ENCODE measurements at places on chromosomes 3 and 15.
A peak's percentile ranks its signal among the peaks of the same experiment; 100 is the strongest.

GRCh38 chr3:94429517-94429916 lies 366.7 kb downstream of the NSUN3 start:
- DNase-seq: no peak

- DNase-seq: peak; percentile 36
Measured at GRCh38 chr3:159488602-159489001, 500.0 kb upstream of the IL12A start.

DNA sequence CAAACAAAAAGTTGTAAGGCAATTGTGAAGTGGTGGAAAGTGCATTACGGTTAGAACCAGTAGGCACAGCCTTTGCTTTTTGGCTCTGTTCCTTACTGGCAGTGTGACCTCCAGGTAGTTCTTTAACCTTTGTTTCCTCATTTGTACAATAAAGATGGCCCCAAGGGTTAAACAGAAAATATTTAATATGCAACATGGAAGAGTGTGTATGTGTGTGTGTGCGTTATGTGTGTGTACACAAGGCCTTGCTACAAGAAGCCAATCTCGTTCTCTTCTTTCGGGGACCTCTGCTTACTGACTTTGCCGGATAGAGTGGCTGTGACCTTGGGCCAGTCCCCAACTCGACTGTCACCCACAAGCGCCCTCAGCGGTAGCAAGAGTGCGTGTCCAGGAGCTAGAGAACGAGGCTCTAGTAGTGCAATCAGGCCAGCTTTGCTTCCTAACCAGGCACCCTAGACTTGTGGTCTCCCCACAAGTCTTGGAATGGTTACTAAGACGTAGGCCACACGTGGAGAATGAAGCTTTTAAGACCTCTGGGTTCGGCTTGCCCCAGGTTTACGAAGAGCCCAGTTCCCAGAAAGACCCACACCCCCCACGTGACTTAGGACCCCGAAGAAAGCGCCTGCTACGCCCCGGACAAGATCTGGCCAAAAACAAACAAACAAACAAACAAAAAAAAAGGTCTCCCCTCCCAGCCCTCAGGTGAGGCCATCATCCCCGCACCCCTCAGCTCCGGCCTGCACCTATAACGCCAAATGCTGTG lies 593 bp downstream of the CIAO2A start:
- no peak for DNase-seq

GRCh38 chr3:7700539-7700938 lies 801.1 kb upstream of the LMCD1 start:
- DNase-seq: no peak

GRCh38 chr3:95151590-95151989 lies 1088.7 kb downstream of the NSUN3 start:
- DNase-seq: no peak

- peak; percentile 79 for DNase-seq
Measured at GRCh38 chr3:113231827-113232253, 20.5 kb downstream of the BOC start.

DNA sequence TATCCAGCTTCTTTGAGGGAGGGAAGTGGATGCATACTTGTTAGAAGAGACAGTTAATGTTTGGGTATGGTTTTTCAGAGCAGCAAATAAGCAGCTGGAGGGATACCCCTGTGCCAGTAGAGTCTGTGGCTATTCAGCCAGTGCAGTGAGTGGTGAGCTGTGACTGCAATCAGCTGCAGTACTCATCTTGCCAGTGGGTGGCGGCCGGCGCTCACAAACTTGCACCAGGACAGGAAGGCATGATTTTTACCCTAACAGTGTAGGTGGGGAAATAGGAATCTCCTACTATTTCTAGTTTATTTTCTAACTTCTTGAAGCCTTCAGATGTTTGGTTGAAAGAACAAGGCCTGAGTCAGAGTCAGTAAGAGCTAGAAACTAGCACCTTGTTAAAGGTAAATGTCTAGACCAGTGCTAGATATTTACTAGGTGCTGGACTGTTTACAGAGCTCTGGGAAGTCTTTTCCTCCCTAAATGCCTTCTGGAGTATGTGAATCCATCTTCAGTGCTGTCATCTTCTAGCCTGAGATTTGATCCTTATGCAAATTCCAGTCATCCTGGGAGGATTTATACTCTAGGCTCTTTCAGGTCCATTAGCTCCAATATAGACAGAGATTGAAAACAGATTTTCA lies 23.6 kb downstream of the TIMP4 start:
- peak; percentile 27 for DNase-seq

DNA sequence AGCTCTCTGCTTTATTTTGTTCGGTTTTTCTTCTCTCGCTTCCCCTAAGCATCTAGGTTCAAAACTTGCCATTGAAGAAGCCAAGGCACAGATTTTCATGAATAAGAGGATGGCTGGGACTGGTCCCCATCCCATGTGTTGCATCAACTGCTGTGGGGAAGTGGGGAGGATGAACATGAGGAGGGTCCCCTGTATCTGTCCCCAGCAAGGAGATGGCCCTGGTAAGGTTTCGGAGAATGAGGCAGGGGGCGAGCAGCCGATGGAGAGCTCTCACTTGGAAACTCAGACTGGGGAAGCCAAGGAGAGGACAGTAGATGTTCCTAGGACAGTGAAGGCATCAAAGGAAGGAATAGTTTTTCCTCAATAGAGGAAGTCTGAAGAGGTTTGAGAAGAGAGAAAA lies 142.0 kb upstream of the ATP2B2 start:
- no peak for DNase-seq

DNA sequence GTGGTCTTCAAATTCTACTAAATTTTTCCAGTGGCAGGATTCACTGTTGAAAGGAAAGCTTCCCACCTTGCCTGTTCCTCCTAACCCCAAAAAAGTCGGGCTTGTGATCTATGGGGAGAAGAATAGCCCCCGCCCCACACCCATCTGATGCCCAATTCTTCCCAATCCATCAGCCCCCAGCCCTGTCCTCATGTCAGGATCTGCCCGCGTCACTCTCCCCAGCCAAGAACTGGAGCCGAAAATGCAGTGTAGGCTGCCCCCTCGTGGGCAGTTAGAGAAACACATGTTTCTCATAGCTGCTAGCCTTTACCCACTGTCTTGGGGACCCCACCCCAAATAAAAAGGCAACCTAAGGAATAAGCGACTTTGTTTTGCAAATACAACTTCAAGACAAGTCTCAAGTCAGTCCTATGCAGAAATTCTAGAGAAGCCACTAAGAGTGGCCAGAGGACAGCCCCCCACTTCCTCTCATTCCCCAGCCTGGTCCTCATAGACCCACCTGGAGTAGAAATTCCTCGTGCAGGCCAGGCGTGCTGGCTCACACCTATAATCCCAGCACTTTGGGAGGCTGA lies 13.0 kb upstream of the CSK start:
- DNase-seq: peak; percentile 36

GRCh38 chr3:152773633-152774032 lies 61.3 kb upstream of the P2RY1 start:
- no peak for DNase-seq

- no peak for DNase-seq
Measured at GRCh38 chr15:94230883-94231722, at the start of gene MCTP2. TSS of gene MCTP2 (plus strand) at chr15:94231561. CDS start at chr15:94298266, 66,705 bp downstream.

- DNase-seq: no peak
Measured at GRCh38 chr3:178802993-178803693, 266.9 kb downstream of the KCNMB2 start.

GRCh38 chr3:138863776-138864113 lies 29.0 kb upstream of the PIK3CB start:
- no peak for DNase-seq

GRCh38 chr3:67486883-67487282 lies 167.5 kb downstream of the SUCLG2 start:
- DNase-seq: no peak

GRCh38 chr3:120470870-120471269 lies 20.1 kb upstream of the FSTL1 start:
- peak; percentile 75 for DNase-seq

DNA sequence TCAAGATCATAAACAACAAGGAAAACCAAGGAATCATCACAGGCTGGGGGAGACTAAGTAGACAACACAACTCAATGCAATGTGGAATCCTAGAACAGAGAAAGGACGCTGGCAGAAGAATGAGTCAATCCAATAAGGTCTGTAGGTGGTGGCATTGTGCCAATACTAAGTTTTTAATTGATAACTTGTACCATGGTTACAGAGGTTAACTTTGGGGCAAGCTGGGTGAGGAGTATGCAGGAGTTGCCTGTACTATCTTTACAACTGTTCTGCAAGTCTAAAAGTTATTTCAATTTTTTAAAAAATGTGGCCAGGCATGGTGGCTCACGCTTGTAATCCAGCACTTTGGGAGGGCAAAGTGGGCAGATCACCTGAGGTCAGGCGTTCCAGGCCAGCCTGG lies 46.2 kb downstream of the RORA start:
- DNase-seq: no peak

- no peak for DNase-seq
Measured at GRCh38 chr15:65182538-65182937, 2.6 kb downstream of the CLPX start.

DNA sequence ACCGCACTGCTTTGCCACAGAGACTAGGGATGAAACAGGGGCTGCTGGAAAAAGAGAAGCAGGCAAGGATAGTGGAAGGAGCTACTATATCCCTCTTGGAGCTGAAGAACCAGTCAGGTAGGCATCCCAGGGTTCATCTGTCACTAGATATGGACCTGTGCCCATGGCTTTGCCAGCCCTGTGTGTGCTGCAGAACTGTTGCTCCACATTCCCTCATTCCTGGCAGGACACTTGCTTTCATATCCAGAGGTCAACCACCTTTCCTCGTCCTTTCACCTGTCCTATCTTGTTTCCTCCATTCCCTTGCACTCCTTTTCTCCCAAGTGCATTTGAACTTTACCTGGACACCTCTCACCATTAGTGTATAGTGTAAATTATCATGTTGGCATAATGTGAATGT lies 12.0 kb downstream of the SNRK start:
- no peak for DNase-seq

- no peak for DNase-seq
Measured at GRCh38 chr15:65841121-65841930, 28.0 kb upstream of the RAB11A start.

DNA sequence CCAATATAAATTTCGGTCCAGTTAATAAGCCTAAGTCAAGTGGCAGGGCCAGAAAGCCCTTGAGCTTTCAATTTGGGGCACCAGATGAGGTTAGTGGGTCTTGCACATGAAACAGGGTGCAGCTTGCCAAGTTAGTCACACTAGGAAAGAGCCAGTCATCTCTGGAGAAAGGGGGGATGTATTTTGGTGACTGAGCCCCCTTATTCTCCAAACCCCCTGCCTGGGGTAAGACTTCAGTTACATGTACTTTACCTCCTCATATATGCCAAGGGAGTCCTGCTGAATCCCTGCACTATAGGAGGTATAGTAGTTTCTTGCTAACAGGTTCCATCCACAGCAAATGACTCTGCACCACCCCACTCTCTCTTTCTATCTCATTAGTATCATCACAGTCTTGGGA lies 62.7 kb downstream of the TIGIT start:
- DNase-seq: no peak

DNA sequence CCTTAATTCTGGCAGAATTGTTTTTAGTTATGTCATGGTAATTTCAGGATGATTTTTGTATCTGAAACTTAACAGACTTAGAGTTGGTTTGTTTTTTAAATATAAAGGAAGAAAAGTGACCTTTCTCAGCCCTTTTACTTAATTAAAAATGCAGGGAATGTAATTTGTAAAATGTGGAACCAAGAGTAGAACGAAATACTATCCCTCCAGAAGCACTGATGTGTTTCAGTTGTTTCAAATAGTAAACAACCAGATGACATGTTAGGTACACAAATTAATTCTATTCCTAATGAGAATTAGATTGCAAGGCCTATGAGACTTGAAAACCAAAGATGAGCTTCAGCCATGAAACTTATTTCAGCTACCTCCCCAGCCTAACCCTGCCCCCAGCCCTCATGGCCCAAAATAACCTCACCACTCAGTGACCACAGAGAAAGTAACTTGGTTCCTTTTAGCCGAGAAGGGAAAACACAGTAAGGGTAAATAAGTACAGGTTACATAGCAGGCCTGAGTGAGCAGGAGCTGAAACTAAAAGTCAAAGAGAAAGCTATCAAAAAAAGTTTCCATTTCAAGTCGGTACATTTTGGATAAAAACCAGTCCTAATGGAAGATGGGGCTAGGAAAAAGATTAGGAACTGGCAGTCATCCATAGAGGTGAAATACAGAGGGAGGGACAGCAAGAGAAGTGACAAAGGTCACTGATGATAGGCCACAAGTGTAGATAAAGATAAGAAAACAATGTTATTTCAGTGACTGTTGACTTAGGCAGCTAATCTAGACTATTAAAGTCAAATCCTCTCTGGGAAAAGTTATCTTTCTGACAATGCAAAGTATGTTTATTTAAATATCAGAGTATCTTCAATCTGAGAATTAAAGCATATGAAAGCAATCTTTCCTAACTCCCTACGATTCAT lies 23.2 kb downstream of the SENP8 start:
- DNase-seq: no peak

GRCh38 chr3:82240322-82240721 lies 478.9 kb upstream of the GBE1 start:
- DNase-seq: no peak

DNA sequence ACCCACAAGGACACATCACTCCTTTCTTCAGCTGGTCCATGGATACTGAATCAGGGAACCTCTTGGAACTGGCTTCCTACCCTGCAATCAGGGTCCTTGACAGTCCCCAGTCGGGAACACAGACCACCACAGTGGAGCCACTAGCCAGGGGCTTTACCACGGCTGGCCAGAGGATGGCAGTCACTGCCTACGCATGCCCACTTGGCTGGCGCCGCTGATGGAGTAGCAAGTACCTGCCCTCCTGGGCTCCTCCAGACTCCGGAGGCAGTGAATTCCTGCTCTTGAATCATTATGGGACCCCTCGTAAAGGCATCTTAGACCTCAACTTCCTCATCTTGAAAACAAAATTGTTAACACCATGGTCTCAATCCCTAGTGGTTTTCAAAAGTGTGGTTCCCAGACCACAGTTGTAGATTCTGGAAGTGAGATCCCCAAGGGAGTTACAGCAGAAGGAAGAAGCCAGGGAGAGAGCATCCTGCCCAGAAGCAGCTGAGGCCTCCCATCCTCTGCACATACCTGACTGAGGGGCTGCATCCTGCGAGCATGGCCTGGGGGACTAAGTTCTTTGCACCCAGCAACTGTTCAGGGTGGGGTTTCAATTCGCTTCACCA lies 9.1 kb upstream of the SKIC8 start:
- peak; percentile 64 for DNase-seq

- DNase-seq: no peak
Measured at GRCh38 chr3:186917512-186918312, 12.6 kb upstream of the ST6GAL1 start.

Data from NCI-H446 (cell line).